ENCODE measurements at places on chromosomes 4 and X.

DNA sequence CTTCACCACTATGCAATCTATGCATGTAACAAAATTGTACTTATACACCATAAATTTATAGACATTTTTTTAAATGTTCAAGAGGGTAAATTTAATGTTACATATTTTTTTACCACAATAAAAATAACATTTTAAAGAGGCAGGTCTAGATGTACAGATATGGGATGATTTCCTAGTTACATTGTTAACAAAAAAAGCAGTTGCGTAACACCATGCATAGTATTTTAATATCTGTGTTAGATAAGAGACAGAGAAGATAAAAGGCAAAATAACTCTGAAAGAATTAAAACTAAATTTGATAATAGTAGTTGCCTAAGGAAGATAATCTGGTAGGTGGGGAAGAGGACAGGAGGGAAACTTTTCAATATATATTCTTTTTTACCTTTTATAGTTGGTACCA lies 9.1 kb upstream of the ATRX start:
- no peak for DNase-seq

GRCh38 chr4:139887962-139888735 lies 222.5 kb downstream of the MGST2 start:
- DNase-seq, result no peak

- no peak for DNase-seq
Observed at GRCh38 chrX:50000937-50001542, 78.6 kb downstream of the CLCN5 start.

- DNase-seq, result no peak
Observed at GRCh38 chr4:170400361-170400760, 310.6 kb upstream of the AADAT start.

- no peak for DNase-seq
Observed at GRCh38 chr4:7808752-7809151, 130.9 kb downstream of the AFAP1 start.

- DNase-seq, result no peak
Observed at GRCh38 chr4:37427193-37427592, 182.7 kb downstream of the NWD2 start.

GRCh38 chr4:85669992-85670548 lies 195.1 kb downstream of the ARHGAP24 start:
- DNase-seq, result no peak

Data from stimulated activated CD8-positive, alpha-beta memory T cell treated with anti-CD3 and anti-CD28 coated beads, Interleukin-7, amount 100 ng/mL, for 4 hours (primary cell).